ENCODE measurements at places on chromosomes 1 and 21. TPM values are rescaled to one million over a fixed set of nuclear protein-coding genes. Genes with fewer than 3 reads are reported as not detected.

GRCh38 chr1:164183854-164184635 lies 374.9 kb upstream of the PBX1 start:
- DNase-seq = no peak

DNA sequence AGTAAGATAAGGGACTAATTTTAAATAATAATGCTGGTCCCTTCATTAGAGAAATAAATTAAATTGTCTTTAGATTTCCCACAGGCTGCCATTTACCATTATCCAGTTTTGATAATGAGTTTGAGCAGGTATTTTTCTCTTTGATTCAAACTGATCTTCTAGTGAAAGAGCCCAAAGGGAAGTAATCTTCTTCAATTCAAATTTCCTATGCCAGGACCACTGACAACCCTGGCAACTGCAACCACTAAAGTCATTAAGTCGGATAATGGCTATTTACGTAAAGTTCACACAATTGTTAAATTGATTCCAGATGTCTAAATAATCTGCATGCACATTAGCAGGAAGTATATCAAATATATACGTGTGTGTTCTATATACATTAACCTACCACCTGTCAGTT lies 399.3 kb downstream of the PTPRC start:
- DNase-seq = no peak

- DNase-seq = no peak
Measured at GRCh38 chr1:229895605-229896004, 171.4 kb upstream of the GALNT2 start.

DNA sequence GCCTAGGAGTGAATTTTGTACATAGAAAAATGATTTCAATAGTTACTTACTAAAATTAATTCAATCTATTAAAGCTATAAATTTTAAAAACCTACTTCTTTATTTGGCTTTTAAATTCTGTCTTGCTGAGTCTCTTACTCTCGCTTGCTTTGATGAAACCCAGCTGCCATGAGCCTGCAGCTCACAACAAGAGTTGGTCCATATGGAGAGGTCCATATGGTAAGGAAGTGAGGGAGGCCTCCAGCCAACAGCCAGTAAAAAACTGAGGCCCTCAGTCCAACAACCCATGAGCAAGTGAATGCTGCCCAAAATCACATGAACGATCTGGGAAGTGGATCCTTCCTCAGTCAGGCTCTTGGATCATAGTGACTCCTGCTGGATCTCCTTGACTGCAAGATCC lies 89.9 kb upstream of the CXADR start:
- no peak for DNase-seq

GRCh38 chr21:29155118-29155932 lies 24.9 kb downstream of the MAP3K7CL start:
- no peak for DNase-seq

DNA sequence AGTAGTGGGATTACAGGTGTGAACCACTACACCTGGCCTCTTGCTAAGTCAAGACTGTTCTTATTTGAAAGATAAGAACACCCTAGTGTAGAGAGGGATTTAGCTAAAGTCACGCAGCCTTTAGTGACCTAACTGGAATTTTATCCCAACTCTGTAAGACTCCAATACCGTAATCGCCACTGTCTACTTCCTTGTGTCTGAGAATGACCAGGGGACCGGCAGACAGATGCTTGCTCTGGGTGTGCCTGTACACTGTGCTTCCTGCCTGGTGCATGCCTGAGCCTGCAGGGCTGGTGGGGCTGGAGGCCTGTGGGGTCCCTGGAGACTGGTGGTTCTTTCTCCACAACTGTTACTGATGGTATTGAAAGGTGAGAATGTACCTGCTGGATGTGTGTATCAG lies 15.3 kb downstream of the MFSD2A start:
- no peak for DNase-seq

GRCh38 chr1:35860696-35861095 lies 22.3 kb upstream of the AGO1 start:
- DNase-seq = no peak

GRCh38 chr1:99010679-99011078 lies 6.0 kb upstream of the PLPPR5 start:
- no peak for DNase-seq

DNA sequence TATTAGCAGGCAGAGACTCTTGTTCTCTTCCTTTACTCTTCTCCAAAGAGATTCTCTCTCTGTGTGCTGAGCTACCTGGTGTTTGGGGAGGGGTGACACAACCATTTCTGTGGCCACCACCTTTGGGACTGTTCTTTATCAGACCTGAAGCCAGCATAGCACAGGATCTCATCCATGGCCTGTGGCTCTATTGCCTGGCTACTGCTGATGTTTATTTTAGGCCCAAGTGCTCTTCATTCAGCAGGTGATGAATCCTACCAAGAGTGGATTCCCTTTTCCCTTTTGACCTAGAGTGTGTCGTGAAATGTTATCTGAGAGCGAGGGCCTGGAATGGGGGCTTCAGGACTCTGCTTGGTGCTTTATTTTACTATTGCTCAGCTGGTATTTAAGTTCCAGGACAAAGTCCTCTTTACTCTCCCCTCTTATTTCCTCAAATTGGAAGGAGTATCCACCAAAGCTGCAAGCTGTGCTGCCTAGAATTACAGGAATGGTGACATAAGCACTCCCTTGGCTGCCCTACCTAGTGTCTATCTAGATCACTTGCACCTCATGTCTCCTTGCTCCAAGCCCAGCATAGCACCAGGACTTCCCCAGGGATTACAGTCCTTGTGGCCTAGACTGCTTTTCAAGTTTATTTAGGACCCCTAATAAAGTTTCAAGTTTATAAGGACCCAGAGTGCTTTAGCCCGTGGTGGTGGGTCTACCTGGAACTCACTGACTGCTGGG lies 94.7 kb upstream of the GPR52 start:
- DNase-seq = no peak

DNA sequence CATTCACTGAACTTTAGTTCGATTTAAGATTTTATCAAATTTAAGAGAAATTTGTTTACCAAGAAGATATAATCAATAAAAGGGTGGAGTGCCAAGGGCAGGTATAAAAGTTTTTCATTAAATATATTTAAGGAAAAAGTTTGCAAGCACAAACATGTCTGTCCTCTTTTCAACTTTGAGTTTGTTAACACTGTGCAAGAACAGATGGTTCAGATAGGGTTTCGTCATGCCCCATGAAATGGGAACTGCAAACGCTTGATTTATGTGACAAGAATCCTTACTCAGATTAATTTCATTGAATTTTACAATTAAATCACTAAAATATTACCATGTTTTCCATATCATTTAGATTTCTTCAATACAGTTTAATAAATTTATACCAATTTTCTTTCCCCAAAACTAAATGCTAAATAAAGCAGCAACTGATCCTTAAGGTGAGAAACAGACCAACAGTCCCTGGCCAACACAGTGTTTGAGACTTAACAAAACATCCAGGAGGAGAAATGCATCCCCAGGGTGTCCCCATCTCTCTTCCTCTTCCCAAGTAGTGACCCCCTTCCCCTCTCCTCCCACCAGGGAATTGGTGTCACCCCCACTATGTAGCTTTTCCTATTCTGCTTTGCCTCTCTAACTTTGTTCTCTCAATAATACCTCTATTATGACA lies 292.9 kb downstream of the LTN1 start:
- DNase-seq = no peak

DNA sequence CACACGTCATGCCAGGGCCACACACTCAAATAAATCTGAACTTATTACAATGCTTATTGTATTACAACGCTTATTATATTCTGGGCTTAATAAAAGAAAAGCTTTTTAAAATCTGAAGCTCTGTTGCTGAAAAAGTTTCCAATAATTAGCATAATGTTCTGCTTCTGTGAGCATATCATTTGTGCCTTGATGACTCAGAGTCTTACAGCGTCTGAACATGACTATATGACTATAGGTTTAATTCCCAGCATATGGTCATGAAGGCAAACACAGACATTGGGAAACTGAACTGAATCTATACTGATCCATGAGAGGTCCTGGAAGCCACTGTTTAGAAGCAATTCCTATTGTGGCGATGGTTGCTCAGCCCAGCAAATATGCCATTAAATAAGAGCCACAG lies 66.3 kb downstream of the SIM2 start:
- DNase-seq = no peak

GRCh38 chr1:45796381-45796780 lies 7.0 kb upstream of the MAST2 start:
- DNase-seq = no peak

DNA sequence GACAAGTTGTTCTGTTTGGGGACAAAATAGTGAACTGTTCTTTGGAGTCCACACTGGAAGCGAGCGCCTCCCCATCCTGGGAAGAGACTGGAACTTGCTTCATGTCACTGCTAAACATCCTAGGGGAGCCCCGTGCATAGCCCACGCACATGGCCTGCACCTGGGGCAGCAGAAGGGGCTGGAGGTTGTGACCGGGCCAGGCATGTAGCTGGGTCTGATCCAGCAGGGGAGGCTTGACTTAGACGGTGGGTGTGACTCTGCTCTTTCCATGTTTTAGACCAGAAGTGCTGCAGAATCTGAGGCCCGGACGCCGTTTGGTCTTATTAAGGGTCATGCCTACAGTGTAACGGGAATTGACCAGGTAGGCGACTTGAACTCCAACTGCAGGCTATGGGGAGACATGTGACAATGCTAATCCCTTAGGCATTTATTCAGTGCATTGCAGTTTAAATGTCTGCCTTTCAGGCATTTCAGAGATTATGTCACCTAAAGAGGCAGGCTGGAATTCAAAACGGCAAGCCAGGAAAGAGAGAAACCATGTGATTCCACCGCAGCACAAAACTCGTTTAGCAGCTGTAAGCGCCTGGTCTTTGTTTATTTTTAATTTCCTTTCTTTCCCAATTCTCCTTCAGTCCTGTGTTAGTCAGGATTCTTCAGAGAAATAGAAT lies 21.8 kb downstream of the CAPN9 start:
- DNase-seq = no peak

DNA sequence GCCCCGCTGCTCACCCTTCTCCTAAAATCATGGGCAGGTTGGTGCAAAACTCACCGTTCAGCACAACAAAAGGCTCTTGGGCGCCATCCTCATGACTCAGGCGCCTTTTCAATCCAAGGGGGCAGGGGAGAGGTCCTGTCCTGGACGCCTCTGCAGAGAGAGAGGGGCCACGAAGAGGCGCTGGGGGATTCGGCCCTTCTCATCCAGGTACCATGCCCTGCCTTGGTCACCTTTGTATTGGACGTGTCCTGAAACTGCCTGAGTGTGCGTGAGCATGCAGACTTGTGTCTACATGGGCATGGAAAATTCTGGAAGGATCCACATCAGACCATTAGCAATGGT lies 53.5 kb downstream of the SLC37A1 start:
- no peak for DNase-seq

- no peak for DNase-seq
Measured at GRCh38 chr1:218686761-218687160, 341.6 kb downstream of the TGFB2 start.

DNA sequence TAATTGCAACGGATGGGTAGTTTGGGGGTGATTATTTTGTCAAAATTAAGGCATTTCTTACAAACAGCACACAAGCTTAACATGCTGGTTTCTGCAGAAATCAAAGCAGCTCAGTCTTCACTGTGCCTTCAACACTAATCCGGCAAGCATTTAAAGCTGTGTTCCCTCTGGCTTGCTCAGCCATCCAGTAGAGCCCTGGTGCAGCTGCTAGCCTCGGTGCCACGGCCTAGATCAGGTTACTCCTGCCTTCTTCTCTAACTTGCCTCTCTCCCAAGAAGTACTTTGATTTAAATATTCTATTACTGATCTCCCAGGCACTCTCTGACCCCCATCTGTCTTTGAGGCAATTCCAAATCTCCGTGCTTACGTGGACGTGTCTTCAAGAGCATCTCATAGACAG lies 85.6 kb downstream of the GREM2 start:
- no peak for DNase-seq

DNA sequence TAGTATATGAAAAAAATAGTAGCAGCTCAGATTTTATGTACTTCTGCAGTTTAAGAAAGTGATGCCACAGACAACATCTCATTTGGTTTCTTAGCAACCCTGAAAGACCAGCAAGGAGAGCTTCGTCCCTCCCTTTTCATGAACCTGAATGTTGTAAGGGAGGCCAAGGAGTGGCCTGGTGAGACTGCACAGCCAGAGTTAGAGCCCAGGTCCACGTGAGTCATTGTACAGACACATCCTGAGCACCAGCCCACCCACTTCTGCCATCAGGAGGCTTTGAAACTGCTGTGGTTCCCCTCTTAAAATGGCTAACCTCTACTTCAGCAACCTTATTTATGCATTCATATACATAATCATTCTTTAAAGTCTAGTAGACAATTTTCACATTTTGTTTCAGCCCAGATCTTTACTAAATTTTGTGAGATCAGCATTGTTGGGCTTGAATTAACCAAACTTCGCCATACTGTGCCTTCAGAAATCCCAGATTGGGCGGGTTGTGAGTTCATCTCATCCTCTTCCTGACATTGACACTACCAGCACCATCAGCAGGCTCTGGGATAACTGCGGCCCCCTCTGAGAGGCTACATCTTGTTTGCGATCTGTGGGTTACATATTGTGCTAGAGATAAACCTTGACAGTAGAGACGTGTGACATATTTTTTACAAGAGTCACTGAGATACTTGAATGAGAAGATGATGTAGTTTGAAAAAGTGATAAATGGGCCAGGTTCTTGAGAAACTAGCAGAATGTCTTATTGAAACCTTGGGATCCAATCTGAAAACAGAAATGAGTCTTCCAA lies 106.7 kb downstream of the CAMTA1 start:
- no peak for DNase-seq

- no peak for DNase-seq
Measured at GRCh38 chr1:145988773-145989172, 7.6 kb downstream of the TXNIP start.

- DNase-seq = no peak
Measured at GRCh38 chr1:223513309-223513708, 120.1 kb downstream of the CCDC185 start.

DNA sequence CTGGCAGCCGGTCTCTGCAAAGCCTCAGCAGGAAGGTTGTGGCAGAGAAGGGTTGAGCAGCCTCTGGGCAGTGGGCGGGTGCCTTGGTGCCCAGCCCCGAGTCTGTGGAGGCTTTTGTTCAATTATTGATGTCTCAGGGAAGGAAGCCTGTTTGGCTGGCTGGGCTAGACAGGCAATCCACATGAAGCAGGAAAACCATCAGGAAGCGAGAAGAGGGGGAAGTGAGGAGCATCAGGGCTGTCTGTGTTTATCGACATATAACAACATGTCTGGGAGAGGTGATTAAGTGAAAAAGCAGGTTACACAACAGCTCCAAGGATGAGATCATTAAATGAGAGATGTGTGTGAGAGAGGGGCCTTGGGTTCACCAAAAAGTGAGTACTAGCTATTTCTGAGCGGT lies 105.4 kb downstream of the UBE2U start:
- no peak for DNase-seq

- DNase-seq = peak; percentile 58
Measured at GRCh38 chr1:159945483-159946241, at the start of gene IGSF9. IGSF9 (minus strand) TSS chr1:159945613; CDS start chr1:159943454, 2,159 bp downstream.

- peak; percentile 22 for DNase-seq
Measured at GRCh38 chr1:206703661-206704060, 19.0 kb downstream of the MAPKAPK2 start.

- no peak for DNase-seq
Measured at GRCh38 chr1:197896301-197896700, 6.1 kb upstream of the C1orf53 start.

The KCNK2 gene
- not detected for total RNA-seq

The RHEX gene
- total RNA-seq = 34.8 TPM

The DENND2C gene
- 0.32 TPM for total RNA-seq

The HNRNPCL4 gene
- total RNA-seq = not detected

The SYNJ1 gene
- 5.4 TPM for total RNA-seq

The S100A7A gene
- not detected for total RNA-seq

The FCRLB gene
- total RNA-seq = 2.4 TPM

The RIPPLY3 gene
- not detected for total RNA-seq

The CYP4Z1 gene
- total RNA-seq = not detected

The LAMC2 gene
- total RNA-seq = not detected

The DEPDC1 gene
- 0.76 TPM for total RNA-seq

The TEDDM1 gene
- not detected for total RNA-seq

The TNFRSF9 gene
- 2.2 TPM for total RNA-seq

The PDXK gene
- total RNA-seq = 45.2 TPM
